ENCODE measurements at places on chromosomes 7 and 10. TPM values are rescaled to one million over a fixed set of nuclear protein-coding genes. Genes with fewer than 3 reads are reported as not detected.

DNA sequence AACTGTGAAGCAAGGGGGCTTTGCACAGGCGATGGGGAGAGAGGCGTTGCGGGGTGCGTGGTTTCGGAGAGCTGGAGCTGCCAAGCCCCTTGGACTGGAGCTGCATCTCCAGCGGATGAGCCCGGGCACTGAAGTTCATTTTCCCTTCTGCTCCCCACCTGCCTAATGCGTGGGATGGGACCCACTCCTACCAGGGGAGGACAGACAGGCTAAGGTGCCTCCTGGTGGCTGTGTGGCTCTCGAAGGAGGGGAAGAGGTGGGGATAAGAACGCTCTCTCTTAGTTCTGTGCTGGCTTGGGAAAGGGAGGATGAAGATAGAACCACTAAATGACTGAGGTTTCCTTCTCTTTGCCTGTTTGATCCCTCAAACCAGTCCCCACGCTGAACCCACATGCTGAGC, 177.6 kb upstream of the PITRM1 start:
- peaks cover 22% of the 10 kb centered on the region for H3K27me3 ChIP-seq
- H3K4me1 ChIP-seq = no peaks in the 10 kb centered on the region
- no peak overlapping the region for H3K4me3 ChIP-seq

SLC35B4 gene
- 23.3 TPM for total RNA-seq

DNA sequence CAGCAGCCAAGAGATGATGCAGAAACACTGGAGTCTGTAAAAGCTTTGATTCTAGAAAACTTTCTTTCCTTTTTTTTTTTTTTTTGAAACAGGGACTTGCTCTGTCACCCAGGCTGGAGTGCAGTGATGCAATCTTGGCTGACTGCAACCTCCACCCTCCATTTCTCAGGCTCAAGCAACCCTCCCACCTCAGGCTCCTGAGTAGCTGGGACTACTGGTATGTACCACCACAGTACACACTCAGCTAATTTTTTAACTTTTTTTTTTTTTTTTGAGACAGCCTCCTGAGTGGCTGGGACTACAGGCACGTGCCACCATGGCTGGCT, 17.0 kb upstream of the BAG3 start:
- no peaks in the 10 kb centered on the region for H3K4me1 ChIP-seq
- no peak overlapping the region for H3K27ac ChIP-seq
- no peak overlapping the region for H3K4me3 ChIP-seq
- DNase-seq = no peak
- H3K27me3 ChIP-seq = peaks cover 3% of the 10 kb centered on the region

ZNF488 gene
- total RNA-seq = not detected

FGFR2 gene
- total RNA-seq = not detected

DNA sequence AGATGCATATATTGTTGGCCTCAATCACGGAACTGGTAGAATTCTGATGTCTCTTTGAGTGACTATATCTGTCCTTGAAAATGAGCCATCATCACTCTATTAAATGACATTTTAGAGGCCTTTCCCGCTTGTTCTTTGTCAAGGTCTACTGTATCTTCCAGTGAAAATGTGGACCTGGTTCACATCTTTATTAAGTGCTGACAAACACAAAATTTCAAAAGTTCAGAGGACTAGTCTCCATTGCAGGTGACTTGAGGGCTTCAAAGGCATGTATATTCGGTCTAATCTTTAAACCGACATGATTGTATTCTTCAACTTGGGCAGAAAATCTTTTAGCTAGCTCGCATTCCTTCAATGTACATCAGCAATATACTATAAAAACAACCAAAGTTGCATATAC, 36.6 kb upstream of the VWDE start:
- H3K36me3 ChIP-seq = no peaks in the 10 kb centered on the region
- H3K4me1 ChIP-seq = no peaks in the 10 kb centered on the region
- DNase-seq = no peak

GRCh38 chr7:929311-929711, 25.2 kb downstream of the ADAP1 start:
- peaks cover 11% of the 10 kb centered on the region for H3K36me3 ChIP-seq
- no peak for DNase-seq
- H3K4me1 ChIP-seq = peaks cover 24% of the 10 kb centered on the region
- H3K27me3 ChIP-seq = no peaks in the 10 kb centered on the region

- peaks cover 37% of the 10 kb centered on the region for H3K4me1 ChIP-seq
- H3K4me3 ChIP-seq = peak overlapping the region; percentile 54
- peak; percentile 57 for DNase-seq
- H3K27me3 ChIP-seq = peaks cover 5% of the 10 kb centered on the region
- H3K27ac ChIP-seq = peak overlapping the region; percentile 97
- peaks cover 20% of the 10 kb centered on the region for H3K36me3 ChIP-seq
Observed at GRCh38 chr10:88152728-88153133, 289.3 kb downstream of the PTEN start.

ENTPD7 gene
- total RNA-seq = 11.0 TPM

DNA sequence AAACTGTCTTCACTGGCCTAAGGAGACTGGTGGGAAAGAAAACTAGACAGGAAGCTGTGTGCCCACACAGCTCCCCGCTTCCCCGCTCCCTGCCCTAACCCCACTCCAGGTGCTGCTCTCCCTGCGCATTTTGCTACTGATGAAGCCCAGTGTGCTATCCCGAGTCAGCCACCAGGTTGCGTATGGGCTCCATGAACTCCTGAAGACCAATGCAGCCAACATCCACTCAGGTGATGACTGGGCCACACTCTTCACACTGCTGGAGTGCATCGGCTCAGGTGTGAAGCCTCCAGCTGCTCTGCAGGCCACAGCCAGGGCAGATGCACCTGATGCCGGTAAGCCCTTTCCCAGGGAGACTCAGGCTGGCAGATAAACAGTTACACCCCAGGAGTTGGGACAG, 20.3 kb upstream of the NFKB2 start:
- no peaks in the 10 kb centered on the region for H3K4me1 ChIP-seq
- no peaks in the 10 kb centered on the region for H3K27me3 ChIP-seq
- H3K36me3 ChIP-seq = peaks cover 30% of the 10 kb centered on the region

DNA sequence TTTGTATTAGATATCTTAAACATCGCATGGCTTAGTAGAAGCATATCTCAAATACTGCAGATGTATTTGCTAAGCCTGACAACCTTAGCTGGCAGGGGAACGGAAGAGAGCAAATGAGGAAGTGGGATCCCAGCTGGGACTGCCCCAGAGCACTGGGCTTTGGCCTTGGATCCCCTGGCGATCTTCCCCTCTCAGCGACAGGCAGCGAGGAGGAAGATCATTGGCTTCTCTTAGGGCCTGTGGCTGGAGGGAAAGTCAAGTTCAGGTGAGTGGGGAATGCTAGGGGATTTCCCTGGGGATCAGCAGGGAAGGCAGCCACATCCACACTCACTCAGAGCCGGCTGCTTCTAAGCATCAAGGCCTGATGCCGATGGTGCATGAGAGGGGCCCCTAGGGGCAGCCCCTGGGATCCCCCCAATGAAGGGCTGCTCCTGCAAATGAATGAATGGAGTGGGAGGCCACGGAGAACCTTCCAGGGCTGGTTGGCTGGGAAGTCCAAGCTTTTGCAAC, 42.0 kb downstream of the LYZL2 start:
- no peaks in the 10 kb centered on the region for H3K36me3 ChIP-seq
- DNase-seq = no peak
- H3K4me3 ChIP-seq = no peak overlapping the region
- H3K27me3 ChIP-seq = peaks cover 7% of the 10 kb centered on the region
- H3K4me1 ChIP-seq = peaks cover 5% of the 10 kb centered on the region

VWDE gene
- 1.6 TPM for total RNA-seq

GRCh38 chr7:136293841-136294391, 316.8 kb upstream of the MTPN start:
- no peaks in the 10 kb centered on the region for H3K4me1 ChIP-seq
- no peak for DNase-seq
- H3K4me3 ChIP-seq = no peak overlapping the region
- H3K27me3 ChIP-seq = no peaks in the 10 kb centered on the region
- H3K36me3 ChIP-seq = no peaks in the 10 kb centered on the region
- H3K27ac ChIP-seq = no peak overlapping the region

- H3K36me3 ChIP-seq = no peaks in the 10 kb centered on the region
- peaks cover 52% of the 10 kb centered on the region for H3K4me1 ChIP-seq
- peak overlapping the region; percentile 94 for H3K27ac ChIP-seq
- H3K27me3 ChIP-seq = peaks cover 4% of the 10 kb centered on the region
Observed at GRCh38 chr10:62992145-62992721, 140.9 kb upstream of the NRBF2 start.

DNA sequence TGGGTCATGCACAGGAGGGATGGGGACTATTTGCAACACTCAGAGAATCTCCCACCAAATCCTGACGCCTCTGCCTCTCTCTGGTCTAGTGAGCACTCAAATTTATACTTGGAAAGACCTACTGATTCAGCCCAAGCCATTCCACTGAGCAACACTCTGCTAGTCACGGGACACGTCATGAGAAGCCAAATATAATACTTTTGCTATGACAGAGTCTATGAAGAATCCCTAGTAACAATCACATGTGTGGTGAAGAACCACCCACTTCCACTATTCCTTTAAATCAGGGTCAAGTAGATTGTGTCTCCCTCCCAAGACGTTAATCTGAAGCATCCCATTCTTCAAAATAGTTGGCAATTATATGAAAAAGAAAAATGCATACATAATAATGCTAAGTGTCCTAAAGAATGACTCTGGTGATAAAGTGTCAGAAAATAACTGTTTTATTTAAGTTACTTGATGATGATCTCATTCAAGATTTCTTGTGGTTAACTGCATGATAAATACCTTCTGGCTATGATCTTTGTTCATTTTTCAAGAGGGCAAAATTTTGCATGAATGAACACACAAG, 28.5 kb downstream of the CHCHD3 start:
- no peak overlapping the region for H3K27ac ChIP-seq
- H3K27me3 ChIP-seq = no peaks in the 10 kb centered on the region
- peaks cover 11% of the 10 kb centered on the region for H3K4me1 ChIP-seq
- DNase-seq = no peak
- no peak overlapping the region for H3K4me3 ChIP-seq
- no peaks in the 10 kb centered on the region for H3K36me3 ChIP-seq

- no peak overlapping the region for H3K27ac ChIP-seq
- DNase-seq = no peak
- H3K36me3 ChIP-seq = no peaks in the 10 kb centered on the region
- no peaks in the 10 kb centered on the region for H3K27me3 ChIP-seq
- H3K4me1 ChIP-seq = peaks cover 6% of the 10 kb centered on the region
Observed at GRCh38 chr10:132432176-132432540, 35.2 kb downstream of the PWWP2B start.

DNA sequence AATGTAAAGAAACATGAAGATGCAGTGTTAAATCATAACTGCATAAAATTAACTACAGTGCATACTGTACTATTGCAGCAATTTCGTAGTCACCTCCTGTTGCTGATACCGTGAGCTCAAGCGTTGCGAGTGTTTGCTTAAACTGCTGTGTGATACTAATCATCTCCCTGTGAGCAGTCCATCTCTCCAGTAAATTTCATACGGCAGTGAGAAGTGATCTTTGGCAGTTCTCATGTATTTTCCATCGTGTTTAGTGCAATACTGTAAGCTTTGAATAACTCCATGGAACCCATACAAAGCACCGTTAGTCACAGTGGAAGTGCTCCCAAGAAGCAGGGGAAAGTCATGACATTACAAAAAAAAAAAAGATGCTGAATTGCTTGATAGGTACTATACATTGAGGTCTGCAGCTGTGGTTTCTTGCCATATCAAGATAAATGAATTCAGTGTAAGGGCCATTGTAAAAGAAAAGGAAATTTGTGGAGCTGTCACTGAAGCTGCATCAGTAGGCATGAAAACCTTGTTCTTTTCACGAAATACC, 360.4 kb downstream of the EXOC4 start:
- H3K27me3 ChIP-seq = no peaks in the 10 kb centered on the region
- no peaks in the 10 kb centered on the region for H3K36me3 ChIP-seq
- no peak overlapping the region for H3K27ac ChIP-seq
- H3K4me1 ChIP-seq = no peaks in the 10 kb centered on the region
- DNase-seq = no peak
- H3K4me3 ChIP-seq = no peak overlapping the region

COL28A1 gene
- total RNA-seq = not detected

TRPV5 gene
- total RNA-seq = not detected

- no peaks in the 10 kb centered on the region for H3K27me3 ChIP-seq
- H3K4me3 ChIP-seq = no peak overlapping the region
- H3K4me1 ChIP-seq = no peaks in the 10 kb centered on the region
- DNase-seq = no peak
- H3K27ac ChIP-seq = no peak overlapping the region
- peaks cover 24% of the 10 kb centered on the region for H3K36me3 ChIP-seq
Observed at GRCh38 chr10:31477584-31477983, 158.6 kb downstream of the ZEB1 start.

GRCh38 chr10:51029172-51029641, 45.1 kb upstream of the PRKG1 start:
- H3K27me3 ChIP-seq = peaks cover 3% of the 10 kb centered on the region
- no peak for DNase-seq
- no peaks in the 10 kb centered on the region for H3K4me1 ChIP-seq
- no peaks in the 10 kb centered on the region for H3K36me3 ChIP-seq
- no peak overlapping the region for H3K27ac ChIP-seq
- H3K4me3 ChIP-seq = no peak overlapping the region

MRC1 gene
- not detected for total RNA-seq

GTF2IRD2 gene
- total RNA-seq = 8.5 TPM

LIPK gene
- total RNA-seq = not detected

DNA sequence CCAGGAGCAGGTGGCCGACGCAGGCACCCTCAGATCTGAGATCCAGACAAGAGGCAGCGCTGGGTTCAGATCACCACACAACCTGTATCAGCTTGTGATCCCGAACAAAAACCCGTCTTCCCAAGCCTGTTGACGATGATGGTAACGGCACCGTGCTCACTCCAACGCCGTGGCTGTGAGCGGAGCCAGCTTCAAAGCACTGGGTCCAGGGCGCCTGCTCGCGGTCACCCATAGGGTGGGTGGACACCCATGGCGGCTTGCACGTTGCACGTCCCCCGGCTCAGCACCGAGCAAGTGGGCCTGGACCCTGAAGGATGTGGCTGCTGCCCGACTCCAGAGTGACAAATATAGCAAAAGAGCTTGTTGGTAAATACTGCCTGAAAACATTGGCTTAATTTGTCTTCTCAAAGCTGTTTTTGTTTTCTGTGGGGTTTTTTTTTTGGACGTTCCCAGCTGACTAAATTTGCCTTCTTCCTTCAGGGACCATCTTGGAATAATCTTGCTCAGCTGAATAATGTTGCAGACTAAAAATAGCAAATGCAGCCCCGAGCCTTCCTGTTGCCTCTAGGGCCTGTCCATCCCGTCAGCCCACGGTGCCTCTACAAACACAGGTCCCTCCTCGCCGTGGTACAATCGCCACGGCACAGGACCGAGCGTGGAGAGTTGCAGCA, 41.0 kb downstream of the FOXK1 start:
- no peaks in the 10 kb centered on the region for H3K27me3 ChIP-seq
- H3K4me3 ChIP-seq = no peak overlapping the region
- peaks cover 24% of the 10 kb centered on the region for H3K4me1 ChIP-seq
- no peak overlapping the region for H3K27ac ChIP-seq
- DNase-seq = no peak

GRCh38 chr7:29564496-29565223, 1.0 kb downstream of the PRR15 start:
- H3K4me1 ChIP-seq = peaks cover 22% of the 10 kb centered on the region
- peaks cover 65% of the 10 kb centered on the region for H3K27me3 ChIP-seq
- H3K4me3 ChIP-seq = peak overlapping the region; percentile 81

GRCh38 chr7:85829817-85830432, 643.1 kb upstream of the SEMA3D start:
- no peaks in the 10 kb centered on the region for H3K4me1 ChIP-seq
- no peak overlapping the region for H3K27ac ChIP-seq
- H3K27me3 ChIP-seq = no peaks in the 10 kb centered on the region
- H3K4me3 ChIP-seq = no peak overlapping the region

Data from activated T-helper 1 cell treated with anti-CD3 and anti-CD28 coated beads, Interleukin-12 subunit alpha, Interleukin-12 subunit beta, Interleukin-2, Interleukin-4 antibody, amounts not matched to agents 30 ng/mL and 10 ng/mL and 1 ng/mL, durations not matched to agents 14 hours and 24 hours and 36 hours (primary cell).